ENCODE measurements at places on chromosomes 2 and 18.

DNA sequence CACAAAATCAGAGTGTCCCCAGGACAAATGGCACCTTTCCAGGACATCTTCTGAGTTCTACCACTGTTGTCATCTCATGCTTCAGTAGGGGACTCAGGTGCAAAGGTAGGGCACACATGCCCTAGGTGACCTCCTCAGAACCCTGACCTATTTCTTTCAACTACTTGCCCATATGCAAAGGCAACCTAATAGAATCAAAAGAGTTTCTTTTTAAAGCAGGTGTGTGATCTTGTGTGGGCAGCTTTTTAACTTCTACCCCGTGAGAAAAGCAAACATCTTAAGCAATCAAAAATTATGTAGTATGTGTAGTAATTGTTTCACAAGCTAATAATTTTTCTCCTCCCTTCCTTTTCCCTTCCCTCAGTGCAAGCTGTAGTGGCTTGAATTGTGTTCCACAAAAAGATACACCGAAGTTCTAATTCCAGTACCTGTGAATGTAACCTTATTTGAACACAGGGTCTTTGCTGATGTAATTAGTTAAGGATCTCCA, 333.1 kb downstream of the RND3 start:
- no peak for DNase-seq

- no peak for DNase-seq
Measured at GRCh38 chr2:26691161-26691560, 1.4 kb upstream of the KCNK3 start.

GRCh38 chr2:143505542-143505941, 376.3 kb downstream of the ARHGAP15 start:
- no peak for DNase-seq

DNA sequence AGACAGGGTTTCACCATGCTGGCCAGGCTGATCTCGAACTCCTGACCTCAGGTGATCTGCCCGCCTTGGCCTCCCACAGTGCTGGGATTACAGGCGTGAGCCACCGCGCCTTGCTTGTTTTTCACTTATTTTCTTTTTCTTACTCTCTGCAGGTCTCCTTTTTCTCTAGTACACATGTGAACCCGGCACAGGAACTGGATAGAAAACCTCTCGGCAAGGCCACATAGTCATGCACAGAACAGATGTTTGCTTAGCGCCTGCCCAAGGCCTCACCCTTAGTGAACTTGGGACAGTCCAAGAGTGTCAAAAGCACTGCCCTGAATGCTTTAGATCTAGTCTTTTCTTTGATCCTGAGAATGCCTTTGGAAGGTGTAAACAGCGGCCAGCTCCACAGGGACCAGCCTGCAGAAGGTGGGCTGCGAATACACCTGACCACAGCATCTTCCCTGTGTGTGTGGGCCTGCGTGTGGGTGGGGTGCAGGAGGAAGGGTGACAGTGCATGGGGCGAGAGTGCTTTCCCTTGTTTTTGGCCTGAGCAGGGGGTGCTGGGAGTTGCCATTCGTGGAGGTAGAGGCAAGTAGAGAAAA, 27.0 kb downstream of the IMPA2 start:
- no peak for DNase-seq

DNA sequence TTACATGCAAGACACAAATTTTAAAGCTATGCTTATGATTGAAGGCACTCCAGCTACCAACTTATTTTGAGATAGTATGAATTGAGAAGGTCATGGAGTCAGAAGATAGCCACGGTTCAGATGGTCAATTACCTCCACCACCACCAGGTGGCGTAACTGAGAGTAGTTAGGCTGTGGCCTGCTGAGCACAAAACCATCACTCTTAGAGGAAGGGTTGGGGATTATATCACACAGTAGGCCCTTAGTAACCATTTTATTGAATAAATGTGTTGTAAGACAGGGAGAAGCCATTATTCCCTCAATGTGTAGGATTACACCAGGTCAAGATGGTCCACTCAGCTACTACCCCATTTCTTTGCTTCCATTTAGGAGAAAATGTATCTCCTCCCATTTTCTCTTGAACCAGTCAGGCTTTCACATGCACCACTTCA, 18.8 kb downstream of the KLHL41 start:
- DNase-seq = peak; percentile 72

DNA sequence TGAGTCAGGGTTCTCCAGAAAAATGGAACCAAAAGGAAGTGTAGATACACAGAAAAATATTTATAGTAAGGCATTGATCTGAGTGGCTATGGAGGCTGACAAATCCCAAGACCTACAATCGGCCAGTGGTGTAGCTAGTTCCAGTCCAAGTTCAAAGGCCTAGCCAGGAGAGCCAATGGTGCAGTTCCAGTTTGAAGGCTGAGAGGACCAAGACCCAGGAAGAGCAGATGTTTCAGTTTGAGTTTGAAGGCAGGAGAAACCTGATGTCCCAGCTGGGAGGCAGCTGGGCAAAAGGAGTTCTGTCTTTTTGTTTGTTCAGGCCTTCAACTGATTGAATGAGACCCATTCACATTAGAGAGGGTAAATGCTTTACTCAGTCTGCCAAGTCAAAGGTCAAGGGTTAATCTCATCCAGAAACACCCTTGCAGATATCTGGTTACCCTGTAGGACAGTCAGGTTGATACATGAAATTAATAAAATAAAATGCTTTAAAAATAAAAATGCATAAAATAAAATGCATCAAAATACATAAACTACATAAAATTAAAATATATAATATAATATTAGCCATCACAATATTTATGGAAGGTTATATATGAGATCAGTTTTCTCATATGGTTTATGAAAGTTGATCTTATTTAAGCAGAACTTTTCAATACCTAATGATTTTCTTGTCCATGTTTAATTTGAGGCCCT, 38.7 kb downstream of the KCNE4 start:
- no peak for DNase-seq

GRCh38 chr2:102041351-102041750, 49.6 kb downstream of the IL1R2 start:
- DNase-seq = no peak

DNA sequence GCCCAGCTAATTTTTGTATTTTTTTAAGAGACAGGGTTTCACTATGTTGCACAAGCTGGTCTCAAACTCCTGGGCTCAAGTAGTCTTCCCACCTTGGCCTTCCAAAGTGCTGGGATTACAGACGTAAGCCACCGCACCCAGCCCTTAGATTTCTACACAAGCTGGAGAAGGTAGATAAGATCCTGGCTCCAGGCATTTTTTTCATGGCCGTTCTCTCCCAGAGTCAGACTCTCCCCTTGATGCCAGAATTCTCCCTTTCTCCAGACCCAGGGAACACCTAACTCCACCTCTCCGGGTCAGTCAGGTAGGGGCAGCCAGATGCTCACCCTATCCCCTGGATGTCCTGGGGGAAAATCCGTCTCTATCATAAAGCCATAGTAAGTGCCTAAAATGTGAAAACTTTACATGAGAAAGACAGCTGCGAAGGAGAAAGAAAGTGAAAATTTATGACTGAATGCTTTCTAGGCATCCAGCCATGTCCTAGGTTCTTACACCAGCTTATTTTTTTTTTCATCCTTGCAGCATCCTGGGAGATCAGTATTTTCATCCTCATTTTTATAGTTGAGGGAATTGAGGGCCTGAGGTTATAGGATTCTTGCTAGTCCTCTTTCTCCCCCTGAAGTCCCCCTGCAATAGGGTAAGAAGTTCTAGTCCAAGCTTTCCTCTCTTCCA, 16.3 kb downstream of the SIX3 start:
- DNase-seq = no peak

GRCh38 chr2:53467467-53468180, 300.0 kb upstream of the CHAC2 start:
- DNase-seq = no peak

- no peak for DNase-seq
Measured at GRCh38 chr2:213104903-213105202, 46.6 kb downstream of the IKZF2 start.

GRCh38 chr2:220168891-220169546, 541.6 kb downstream of the SLC4A3 start:
- DNase-seq = no peak

- DNase-seq = no peak
Measured at GRCh38 chr2:217901400-217901799, 101.4 kb downstream of the TNS1 start.

DNA sequence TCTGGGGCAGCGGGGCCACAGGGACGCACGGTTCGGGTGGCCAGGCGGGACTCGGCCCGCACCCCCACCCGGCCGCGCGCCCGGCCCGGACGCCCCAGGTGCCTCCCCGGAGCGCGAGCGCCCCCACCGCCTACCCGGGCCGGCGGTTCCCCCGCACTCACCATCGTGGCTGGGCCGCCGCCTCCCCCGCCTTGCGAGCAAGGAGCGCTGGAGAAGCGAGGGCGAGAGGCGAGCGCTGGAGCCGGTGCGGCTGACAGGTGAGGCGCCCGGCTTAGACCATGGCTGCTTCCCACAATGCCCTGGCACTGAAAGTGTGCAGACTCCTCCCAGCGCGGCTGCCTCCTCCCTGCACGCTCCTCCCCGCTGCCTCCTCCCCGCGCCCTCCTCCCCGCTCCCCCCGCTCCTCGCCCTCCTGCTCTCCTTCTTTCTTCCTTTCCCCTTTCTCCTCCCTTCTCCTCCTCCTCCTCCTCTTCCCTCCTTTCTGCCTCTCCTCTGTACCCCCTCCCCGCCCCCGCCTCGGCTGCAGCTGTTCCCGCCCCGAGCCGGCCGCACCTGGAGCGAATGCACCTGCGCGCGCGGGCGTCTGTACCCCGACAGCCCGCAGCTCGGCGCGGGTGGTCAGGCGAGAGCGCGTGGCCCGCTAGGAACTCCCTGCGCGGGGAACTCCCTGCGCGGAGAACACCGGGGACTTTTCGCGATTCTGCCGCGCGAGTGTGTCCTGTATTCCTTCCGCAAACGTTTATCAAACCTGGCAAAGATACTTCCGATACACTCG, at the start of gene AP1S3:
Gene AP1S3 (minus strand): TSS at position 296 of the 775 bp plus-strand sequence. CDS start 132 bp downstream, at position 164.
- DNase-seq = peak; percentile 74

DNA sequence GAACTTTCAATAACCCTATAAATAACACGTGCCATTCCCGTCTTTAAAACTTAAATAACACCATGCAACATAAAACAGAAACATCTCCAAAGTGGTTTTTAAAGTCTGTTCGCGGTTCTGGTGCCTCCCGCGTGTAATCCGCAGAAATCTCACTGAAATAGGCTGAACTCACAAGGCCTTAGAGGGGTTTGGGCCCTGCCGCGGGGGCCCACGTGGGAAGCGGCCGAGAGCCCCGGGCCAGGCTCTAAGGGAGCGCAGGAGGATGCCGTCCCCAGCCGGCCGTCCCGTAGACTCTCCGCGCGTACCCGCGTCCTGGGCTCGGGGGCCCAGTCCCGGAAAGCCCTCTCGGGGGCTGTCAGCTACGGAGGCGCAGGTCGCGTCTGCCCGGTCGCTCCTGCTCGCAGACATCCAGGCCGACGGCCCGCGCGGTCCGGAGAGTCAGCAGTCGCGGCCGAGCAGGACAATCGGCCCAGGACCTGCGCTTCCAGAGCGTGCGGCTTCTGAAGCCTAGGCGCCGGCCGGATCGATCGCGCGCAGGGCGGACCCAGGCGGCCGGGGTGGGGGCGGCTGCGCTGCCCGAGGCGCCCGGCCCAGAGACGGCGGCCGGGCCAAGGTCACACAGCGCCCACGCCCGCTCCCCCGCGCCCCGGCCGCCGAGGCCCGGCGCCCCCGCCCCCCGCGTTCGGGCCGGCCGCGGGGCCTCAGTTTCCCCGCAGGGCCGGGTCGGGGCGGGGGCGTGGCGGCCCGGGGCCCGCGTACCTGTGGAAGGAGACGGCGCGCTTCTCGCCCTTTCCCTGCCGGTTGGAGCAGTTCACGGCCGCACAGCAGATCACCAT, 558 bp downstream of the THAP4 start:
- peak; percentile 69 for DNase-seq

DNA sequence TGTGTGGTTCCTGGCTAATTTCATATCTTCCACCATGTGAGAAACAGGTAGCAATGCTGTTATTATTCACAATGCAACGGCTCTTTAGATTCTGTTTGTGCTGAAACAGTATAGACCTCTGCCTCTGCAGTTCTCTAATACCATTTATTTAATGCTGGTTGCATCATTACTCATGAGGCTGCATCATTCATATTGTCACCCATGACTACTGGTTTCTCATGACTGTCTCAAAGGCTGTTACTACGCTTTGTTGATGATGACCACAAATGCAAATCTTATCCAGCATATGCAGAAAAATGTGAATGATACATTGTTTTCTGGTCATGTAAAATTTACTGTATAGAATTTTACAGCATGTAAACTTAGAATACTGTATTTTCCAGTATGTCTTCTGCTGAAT, 22.5 kb downstream of the CAVIN2 start:
- DNase-seq = no peak

DNA sequence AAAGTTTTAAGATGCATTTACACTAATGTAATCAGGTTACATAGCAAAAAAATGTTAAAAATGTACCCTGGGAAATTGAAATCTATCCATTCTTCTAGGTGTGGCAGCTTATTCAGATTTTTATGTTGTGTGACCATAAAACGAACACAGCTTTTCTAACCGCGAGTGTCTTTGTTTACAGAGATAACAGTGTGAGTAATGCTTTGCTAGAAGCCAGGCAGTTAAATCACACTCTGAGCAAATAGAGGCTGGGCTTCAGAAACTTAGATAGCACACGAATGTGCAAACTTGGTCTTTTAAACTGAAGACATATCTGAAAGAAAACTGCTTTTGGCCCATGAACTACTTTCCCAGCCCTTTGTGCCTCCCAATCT, 116.1 kb downstream of the SPTBN1 start:
- DNase-seq = no peak

GRCh38 chr18:31206071-31206470, 43.4 kb upstream of the DSC1 start:
- no peak for DNase-seq

DNA sequence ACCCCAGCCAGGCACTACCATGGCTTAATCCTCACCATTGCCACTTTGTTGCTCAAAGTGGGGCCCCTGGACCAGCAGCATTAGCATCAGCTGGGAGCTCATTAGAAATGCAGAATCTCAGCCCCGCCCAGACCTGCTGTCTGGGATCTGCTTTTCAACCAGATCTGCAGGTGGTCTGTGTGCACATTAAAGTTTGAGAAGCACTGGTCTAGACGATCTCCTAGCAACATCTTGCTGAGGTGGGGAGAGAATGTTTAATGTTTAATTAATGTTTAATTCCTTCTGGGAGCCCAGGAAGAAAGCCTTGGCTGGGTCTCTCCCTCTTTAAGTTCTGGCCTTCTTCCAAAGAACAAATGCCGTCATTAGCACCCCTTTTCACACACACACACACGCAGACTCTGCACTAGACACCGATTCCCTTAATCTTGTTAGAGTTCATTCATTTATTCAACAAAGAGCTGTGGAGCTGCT, 53.7 kb downstream of the EDAR start:
- peak; percentile 52 for DNase-seq

- DNase-seq = no peak
Measured at GRCh38 chr2:107931412-107931811, 54.9 kb upstream of the SLC5A7 start.

- peak; percentile 23 for DNase-seq
Measured at GRCh38 chr18:48923746-48924629, 26.8 kb downstream of the SMAD7 start.

GRCh38 chr2:125086313-125087184, 1061.5 kb downstream of the CNTNAP5 start:
- no peak for DNase-seq

- DNase-seq = peak; percentile 24
Measured at GRCh38 chr2:136118819-136119716, 1.1 kb upstream of the CXCR4 start.

- DNase-seq = no peak
Measured at GRCh38 chr2:181073896-181074295, 93.5 kb downstream of the UBE2E3 start.

GRCh38 chr18:10036479-10036878, 122.7 kb downstream of the VAPA start:
- no peak for DNase-seq
